ENCODE measurements at places on chromosomes 13 and 19. TPM values are rescaled to one million over a fixed set of nuclear protein-coding genes. Genes with fewer than 3 reads are reported as not detected.
A peak's percentile ranks its signal among the peaks of the same experiment; 100 is the strongest.

The MRPL57 gene
- total RNA-seq: 12.6 TPM

GRCh38 chr13:72431981-72432682 is 295.3 kb downstream of the MZT1 start:
- H3K27ac ChIP-seq: no peak overlapping the region
- no peaks in the 10 kb centered on the region for H3K4me1 ChIP-seq
- no peaks in the 10 kb centered on the region for H3K36me3 ChIP-seq

DNA sequence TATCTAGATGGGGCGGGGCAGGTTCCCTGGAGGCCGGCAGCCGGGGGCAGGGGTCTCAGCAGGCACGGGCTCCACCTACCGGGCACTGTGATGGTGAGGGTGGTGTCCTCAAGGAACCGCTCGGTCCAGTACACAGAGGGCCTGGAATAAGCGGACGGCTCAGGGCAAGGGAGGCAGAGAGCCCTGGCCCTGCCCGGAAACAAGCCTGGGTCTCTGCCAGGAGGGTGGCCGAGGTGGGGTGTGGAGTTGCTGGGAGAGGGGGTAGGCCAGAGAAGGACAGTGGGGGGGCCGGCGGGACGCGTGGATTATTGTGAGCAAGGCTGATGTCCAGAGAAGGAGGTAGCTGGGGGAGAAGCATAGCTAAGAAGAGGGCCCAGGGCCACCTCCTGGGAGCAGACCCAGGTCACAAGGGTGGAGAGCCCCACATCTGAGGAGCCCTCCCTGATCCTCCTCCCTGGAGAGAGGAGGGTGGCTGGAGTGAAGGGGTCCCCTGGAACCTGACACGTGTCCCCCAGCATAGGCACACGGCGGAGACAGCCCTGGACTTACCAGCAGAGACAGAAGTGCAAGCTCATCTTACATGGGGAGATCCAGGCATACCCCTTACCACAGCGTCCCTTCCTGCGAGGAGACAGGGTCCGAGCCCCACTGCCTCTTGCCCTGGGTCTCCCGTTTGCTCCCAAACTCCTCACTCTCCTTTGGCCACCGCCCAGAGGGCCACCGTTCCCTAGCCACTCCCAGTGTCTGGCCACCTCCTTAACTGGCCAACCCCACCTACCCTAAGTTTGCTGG is 29.0 kb upstream of the MIER2 start:
- no peaks in the 10 kb centered on the region for H3K36me3 ChIP-seq
- no peak overlapping the region for H3K4me3 ChIP-seq
- H3K27me3 ChIP-seq: peaks cover 16% of the 10 kb centered on the region
- no peak overlapping the region for H3K27ac ChIP-seq
- H3K4me1 ChIP-seq: no peaks in the 10 kb centered on the region

GRCh38 chr19:38693380-38694223 is 46.2 kb downstream of the ACTN4 start:
- peak overlapping the region; percentile 98 for H3K27ac ChIP-seq
- H3K4me3 ChIP-seq: peak overlapping the region; percentile 22
- H3K27me3 ChIP-seq: no peaks in the 10 kb centered on the region

- no peak overlapping the region for H3K4me3 ChIP-seq
- no peak overlapping the region for H3K27ac ChIP-seq
- no peak for DNase-seq
- H3K27me3 ChIP-seq: no peaks in the 10 kb centered on the region
- peaks cover 4% of the 10 kb centered on the region for H3K36me3 ChIP-seq
These were observed 11.7 kb downstream of the KCNRG start for GRCh38 chr13:50026788-50027473.

- H3K27me3 ChIP-seq: no peaks in the 10 kb centered on the region
- peaks cover 37% of the 10 kb centered on the region for H3K4me1 ChIP-seq
- H3K36me3 ChIP-seq: no peaks in the 10 kb centered on the region
- H3K4me3 ChIP-seq: peak overlapping the region; percentile 94
These were observed 1.4 kb downstream of the ACTN4 start for GRCh38 chr19:38648769-38649304.

DNA sequence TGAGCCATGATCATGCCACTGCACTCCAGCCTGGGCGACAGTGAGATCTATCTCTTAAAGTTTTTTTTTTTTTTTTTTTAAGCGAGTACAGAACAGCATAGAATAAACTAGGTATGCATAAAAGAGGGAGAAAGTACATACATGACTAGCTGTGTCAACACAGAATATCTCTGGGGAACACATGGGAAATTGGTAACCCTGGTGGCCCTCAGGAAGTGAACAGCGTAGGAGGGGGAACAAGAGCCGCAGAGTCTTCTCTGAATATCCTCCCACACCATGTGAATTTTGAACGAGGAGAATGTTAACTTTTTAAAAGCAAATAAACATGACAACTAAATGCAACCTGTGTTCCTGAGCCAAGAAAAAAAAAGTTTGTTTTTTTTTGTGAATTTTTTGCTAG is 15.2 kb downstream of the PHLDB3 start:
- no peaks in the 10 kb centered on the region for H3K4me1 ChIP-seq
- no peak for DNase-seq
- no peaks in the 10 kb centered on the region for H3K36me3 ChIP-seq
- H3K27ac ChIP-seq: no peak overlapping the region

The NXNL1 gene
- not detected for total RNA-seq

GRCh38 chr13:114015969-114016295 is 42.1 kb upstream of the C13orf46 start:
- peaks cover 8% of the 10 kb centered on the region for H3K4me1 ChIP-seq
- peaks cover 20% of the 10 kb centered on the region for H3K36me3 ChIP-seq
- H3K27ac ChIP-seq: no peak overlapping the region
- no peak overlapping the region for H3K4me3 ChIP-seq

The IQCN gene
- 1.3 TPM for total RNA-seq

- no peak overlapping the region for H3K27ac ChIP-seq
- H3K36me3 ChIP-seq: no peaks in the 10 kb centered on the region
- peak overlapping the region; percentile 42 for H3K4me3 ChIP-seq
- DNase-seq: no peak
These were observed 826 bp downstream of the RASIP1 start for GRCh38 chr19:48739404-48740163.

- no peaks in the 10 kb centered on the region for H3K4me1 ChIP-seq
- no peak overlapping the region for H3K27ac ChIP-seq
- DNase-seq: peak; percentile 25
These were observed 31.2 kb downstream of the KEAP1 start for GRCh38 chr19:10471909-10472308.
